ENCODE measurements at places on chromosomes 12 and 14.

- no peak for DNase-seq
Measured at GRCh38 chr12:89493670-89494302, 30.8 kb downstream of the GALNT4 start.

- DNase-seq, result no peak
Measured at GRCh38 chr12:37546901-37547475, 769.6 kb upstream of the ALG10B start.

GRCh38 chr14:34682787-34683321 is 31.5 kb downstream of the CFL2 start:
- DNase-seq, result peak; percentile 46

GRCh38 chr12:13566292-13566691 is 369.8 kb downstream of the EMP1 start:
- DNase-seq, result peak; percentile 57

GRCh38 chr14:78836777-78837176 is 666.6 kb downstream of the NRXN3 start:
- DNase-seq, result peak; percentile 31

DNA sequence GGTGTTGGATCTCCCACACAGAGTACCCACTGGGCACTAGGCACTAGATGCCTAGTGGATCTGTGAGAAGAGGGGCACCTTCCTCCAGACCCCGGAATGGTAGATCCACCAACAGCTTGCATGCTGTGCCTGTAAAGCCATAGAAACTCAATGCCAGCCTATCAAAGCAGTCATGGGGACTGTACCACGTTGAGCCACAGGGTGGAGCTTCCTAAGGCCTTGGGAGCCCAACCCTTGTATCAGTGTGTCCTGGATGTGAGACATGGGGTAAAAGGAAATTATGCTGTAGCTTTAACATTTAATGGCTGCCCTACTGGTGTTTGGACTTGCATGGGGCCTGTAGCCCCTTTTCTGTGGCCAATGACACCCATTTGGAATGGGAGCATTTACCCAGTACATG is 1024.9 kb downstream of the TMEM121 start:
- no peak for DNase-seq

GRCh38 chr12:19515179-19515578 is 75.9 kb downstream of the AEBP2 start:
- DNase-seq, result no peak

- DNase-seq, result peak; percentile 89
Measured at GRCh38 chr14:20609215-20610001, 18.2 kb upstream of the RNASE12 start.

DNA sequence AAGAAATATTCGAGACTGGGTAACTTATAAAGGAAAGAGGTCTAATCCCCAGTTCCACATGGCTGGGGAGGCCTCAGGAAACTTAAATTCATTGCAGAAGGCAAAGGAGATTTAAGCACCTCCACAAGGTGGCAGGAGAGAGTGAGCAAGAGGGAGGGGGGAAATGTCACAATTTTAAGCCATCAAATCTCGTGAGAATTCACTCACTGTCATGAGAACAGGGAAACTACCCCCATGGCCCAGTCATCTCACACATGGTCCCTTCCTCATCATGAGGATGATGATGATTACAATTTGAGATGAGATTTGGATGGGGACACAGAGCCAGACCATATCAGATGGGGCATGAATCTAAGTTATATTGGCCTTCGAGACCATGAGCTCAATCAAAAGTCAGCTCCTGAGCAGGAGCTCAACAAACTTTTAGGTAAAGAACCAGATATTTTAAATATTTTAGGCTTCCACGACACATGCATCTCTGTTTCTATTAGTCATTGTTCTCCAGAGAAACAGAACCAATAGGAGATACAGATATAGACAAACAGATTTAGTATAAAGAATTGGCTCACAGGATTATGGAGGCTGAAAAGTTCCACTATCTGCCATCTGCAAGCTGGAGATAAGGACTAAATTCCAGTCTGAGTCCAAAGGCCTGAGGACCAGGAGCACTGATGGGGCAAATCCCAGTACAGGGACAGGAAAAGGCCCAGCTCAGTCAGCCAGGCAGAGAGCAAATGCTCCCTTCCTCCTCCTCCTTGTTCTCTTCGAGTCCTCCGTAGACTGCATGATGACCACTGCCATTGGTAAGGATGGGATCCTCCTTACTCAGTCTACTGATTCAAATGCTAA is 24.9 kb downstream of the DGLUCY start:
- DNase-seq, result no peak

DNA sequence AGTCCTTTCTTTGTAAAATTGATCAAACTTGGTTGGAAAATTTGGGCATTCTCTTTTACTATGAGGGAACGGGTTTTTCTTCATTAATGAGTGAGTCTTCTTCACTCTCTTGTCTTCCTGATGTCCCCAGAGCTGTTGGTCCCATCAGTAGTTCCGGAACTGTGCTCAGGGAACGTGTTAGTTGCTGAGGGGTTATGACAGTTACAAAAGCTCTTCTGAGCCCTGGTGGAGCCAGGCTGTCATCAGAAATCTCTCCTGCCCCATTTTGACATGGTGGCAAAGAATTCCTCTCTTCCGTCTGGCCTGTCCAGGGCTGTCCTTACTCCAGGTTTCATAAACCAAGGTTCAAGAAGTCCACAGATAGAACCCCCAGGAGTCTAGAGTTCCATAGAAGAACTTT is 208.5 kb downstream of the SLC41A2 start:
- DNase-seq, result no peak

GRCh38 chr14:23366426-23366921 is 1.5 kb upstream of the EFS start:
- no peak for DNase-seq

GRCh38 chr14:85852906-85853305 is 323.0 kb downstream of the FLRT2 start:
- DNase-seq, result peak; percentile 7

GRCh38 chr12:68264857-68265256 is 11.5 kb upstream of the IL22 start:
- peak; percentile 77 for DNase-seq

GRCh38 chr12:1474041-1474573 is 120.3 kb downstream of the FBXL14 start:
- peak; percentile 99 for DNase-seq

GRCh38 chr14:43790681-43791080 is 716.4 kb downstream of the FSCB start:
- no peak for DNase-seq

- no peak for DNase-seq
Measured at GRCh38 chr12:104788840-104789271, 169.2 kb downstream of the SLC41A2 start.

DNA sequence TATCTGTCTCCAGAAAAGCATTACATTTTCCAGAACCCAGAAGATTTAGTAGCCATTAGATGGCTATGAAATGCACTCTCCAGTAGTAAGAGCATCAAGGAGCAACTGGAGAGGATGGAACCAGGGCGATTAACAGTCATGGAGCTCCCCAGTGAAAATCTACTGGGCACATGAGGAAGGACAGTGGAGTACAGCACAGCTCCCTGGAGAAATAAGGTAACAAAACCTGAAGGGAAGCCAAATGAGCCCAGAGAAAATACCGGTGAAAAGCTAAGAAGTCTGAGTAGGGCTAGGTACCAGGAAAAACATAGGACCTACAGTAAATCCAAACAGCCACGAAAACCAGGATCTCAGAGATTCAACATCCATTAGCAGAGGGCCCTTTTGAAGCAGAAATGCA is 21.6 kb downstream of the SOX5 start:
- DNase-seq, result no peak

DNA sequence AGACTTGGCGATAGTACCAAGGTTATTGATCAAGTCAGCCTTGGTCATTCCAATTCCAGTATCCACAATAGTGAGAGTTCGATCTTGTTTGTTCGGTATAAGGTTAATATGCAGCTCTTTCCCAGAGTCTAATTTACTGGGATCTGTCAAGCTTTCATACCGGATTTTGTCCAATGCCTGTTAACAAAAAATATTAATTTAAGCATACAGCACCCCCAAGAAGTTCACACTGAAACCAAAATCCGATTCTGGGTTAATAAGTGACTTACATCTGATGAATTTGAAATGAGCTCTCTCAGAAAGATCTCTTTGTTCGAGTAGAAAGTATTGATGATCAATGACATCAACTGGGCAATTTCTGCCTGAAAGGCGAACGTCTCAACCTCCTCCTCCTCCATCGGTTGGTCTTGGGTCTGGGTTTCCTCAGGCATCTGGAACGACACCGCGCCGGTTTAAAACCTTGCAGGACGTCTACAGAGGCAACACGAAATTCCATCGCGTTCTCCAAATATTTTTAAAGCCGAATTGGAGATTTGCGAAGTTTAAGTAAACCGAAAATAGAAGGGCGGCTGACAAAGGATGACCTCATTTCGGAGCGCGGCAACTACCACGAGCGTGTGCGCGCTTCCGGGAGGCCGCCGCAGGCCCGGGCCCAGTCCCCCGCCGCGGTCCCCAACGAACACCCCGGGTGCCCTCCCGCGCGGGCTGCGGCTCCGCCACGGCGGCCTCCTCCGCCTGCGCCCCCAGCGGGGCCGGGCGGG is 716 bp downstream of the HSP90AA1 start:
- DNase-seq, result peak; percentile 56

DNA sequence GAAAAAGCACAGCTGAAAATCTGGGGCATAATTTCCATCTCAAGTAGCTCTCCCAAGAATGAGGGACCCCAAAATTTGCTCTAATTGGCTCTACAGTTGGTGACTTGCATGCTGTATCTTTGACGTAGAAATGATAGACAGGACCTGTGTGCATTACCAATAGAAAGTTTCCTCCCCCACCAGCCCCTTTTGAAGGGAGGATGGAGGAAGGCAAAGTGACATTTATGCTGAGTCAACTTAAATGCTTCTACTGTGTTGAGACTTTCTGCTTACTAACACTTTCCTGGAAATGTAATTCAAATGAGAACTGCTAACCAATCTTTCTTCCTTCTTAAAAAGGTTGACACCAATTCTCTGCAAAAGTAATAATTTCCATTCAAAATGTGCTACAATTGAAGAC is 31.9 kb downstream of the TSPAN8 start:
- DNase-seq, result no peak

GRCh38 chr12:109462868-109463692 is 14.0 kb downstream of the KCTD10 start:
- DNase-seq, result peak; percentile 99

DNA sequence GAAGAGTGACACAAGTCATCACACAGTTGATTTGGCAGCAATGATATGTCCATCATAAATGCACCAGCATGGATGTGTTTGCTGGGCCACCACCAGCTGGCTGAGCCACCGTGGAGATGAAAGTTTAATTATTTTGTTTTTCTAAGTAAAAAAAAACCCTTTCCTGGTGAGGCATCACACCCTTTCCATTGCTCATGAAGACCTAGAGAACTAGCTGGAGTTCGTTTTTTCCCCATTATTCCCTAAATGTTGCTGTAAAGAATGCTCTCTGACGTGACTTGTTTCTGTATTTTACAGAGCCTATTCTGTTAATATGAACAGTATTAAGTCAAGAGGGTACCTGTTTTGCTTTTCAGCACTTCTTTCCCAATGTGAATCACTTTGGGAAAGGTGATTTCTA is 257.9 kb downstream of the MSRB3 start:
- DNase-seq, result no peak

DNA sequence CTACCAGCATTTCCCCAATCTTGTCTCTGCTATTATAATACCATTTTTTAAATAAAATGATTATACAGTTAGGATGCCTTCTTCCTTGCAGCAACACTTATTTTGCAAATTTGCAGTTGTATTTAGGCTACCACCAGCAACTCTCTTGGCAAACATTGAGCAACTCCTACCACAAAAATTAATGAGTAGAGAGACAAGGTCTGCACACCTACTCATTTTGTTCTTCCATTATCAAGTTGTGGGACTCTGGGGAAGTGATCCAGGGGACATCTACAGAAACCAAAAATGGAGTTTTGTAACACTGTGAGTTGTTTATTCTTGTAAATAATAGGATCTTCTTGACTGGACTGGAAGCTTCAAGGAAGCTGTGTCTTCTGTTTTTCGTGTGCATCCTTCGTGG is 38.6 kb downstream of the DGLUCY start:
- no peak for DNase-seq

- DNase-seq, result peak; percentile 67
Measured at GRCh38 chr12:79058342-79058741, 193.8 kb downstream of the SYT1 start.

DNA sequence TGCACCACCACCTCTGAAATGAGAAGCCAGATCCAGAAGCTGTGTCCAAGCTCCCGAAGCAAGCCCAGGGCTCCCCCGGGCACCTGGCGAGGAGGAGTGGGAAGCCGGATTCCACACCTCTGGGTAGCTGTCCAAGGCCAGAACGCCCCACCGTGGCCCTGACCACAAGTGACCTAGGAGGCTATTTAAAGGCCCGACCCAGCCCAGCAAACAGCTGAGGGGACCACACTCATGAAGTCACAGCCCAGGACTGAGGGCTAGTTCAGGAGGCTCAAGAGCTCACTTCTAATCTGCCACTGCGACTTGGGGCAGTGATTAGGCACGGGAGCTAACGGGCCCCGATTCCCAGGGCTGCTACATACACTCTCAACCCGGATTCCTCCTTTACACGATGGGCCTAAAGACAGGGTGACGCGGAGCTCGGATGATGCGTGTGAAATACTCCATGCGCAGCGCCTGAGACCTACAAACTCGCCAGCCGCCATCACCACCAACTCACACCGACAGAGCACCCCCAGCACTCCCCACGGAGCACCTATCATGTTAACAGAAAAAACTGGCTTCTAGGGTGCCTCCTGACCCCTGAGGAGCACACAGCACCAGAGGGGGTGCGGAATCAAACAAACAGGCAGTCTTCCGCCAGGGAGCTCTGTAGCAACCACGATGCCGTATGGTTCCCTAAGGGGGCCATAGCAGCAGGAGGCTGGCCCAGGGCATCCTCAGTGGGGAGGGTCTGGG is 84.0 kb upstream of the GPR68 start:
- DNase-seq, result no peak

DNA sequence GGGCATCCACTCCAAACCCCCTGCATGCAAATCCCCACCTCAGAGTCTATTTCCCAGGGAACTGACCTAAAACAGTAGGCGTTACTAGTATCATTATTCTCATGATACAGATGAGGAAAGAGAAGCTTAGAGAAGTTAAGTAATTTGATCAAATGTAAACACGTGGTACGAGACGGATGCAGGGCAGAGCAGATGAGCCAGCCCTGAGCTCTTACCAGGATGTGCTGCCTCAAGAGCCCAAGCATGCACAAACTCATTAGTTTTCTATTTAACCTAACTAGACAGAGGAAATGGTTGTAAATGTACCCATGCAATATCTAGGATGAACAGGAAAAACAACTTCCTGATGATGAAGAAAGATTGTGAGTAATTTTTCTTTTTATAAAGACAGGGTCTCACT is 173.3 kb upstream of the RASSF8 start:
- no peak for DNase-seq

- peak; percentile 73 for DNase-seq
Measured at GRCh38 chr12:75706786-75707605, 195.6 kb upstream of the KRR1 start.

DNA sequence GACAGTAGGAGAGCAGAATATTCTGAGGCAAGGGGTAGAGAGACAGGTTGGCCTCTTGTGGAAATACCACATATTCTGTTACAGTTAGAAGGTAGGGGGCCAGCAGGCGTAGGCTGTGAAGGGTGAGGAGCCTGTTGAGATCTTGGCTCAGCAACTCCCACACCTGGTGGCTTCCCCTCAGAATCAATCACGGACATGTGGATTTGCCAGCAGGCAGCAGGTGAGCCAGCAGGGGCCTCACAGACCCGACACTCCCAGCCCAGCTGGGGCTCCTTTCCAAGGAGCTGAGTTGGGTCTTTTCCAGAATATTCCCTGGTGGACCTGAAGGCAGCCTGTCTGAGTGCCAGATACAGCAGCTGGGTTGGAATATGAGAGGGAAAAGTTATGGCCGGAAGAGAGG is 150.0 kb upstream of the CRY1 start:
- DNase-seq, result no peak

- no peak for DNase-seq
Measured at GRCh38 chr12:66109056-66109455, 21.5 kb downstream of the LLPH start.

All from fibroblast of skin of right quadriceps (primary cell).